A549 treated with GW870086 at 1 μM for 4 hours (cell line): ENCODE measurements at places on chromosomes 4 and X. TPM values are rescaled to one million over a fixed set of nuclear protein-coding genes. Genes with fewer than 3 reads are reported as not detected.

The PNMA3 gene
- 0.13 to 0.27 TPM (median 0.16 TPM) in 5 replicates for total RNA-seq

The PHEX gene
- total RNA-seq: 0.30 to 0.48 TPM (median 0.44 TPM) in 5 replicates

The VCX3B gene
- not detected in 5 replicates for total RNA-seq

The KLB gene
- total RNA-seq: 0.08 to 0.15 TPM (median 0.11 TPM) in 5 replicates

The ASMT gene
- total RNA-seq: 0.30 to 0.58 TPM (median 0.43 TPM) in 4 of 5 replicates, not detected in the other

The LRIT3 gene
- total RNA-seq: 0.06 TPM in 1 of 5 replicates, not detected in the others

The OGT gene
- 24.6 to 41.6 TPM (median 38.8 TPM) in 5 replicates for total RNA-seq

The NOX1 gene
- 0.07 to 0.17 TPM in 2 of 5 replicates, not detected in the others for total RNA-seq

The CCDC120 gene
- total RNA-seq: 2.6 to 4.0 TPM (median 3.2 TPM) in 5 replicates

The TEX13B gene
- not detected in 5 replicates for total RNA-seq

The TLR10 gene
- total RNA-seq: 0.03 TPM in 1 of 5 replicates, not detected in the others

The SPANXA1 gene
- total RNA-seq: 0.28 TPM in 1 of 5 replicates, not detected in the others

The ZNF711 gene
- total RNA-seq: 0.53 to 1.0 TPM (median 0.80 TPM) in 5 replicates

The RAB33A gene
- total RNA-seq: 0.15 to 0.30 TPM (median 0.20 TPM) in 5 replicates

The IRF2 gene
- 8.9 to 10.1 TPM (median 9.2 TPM) in 5 replicates for total RNA-seq

The SLITRK4 gene
- total RNA-seq: not detected in 5 replicates

The HSFX2 gene
- total RNA-seq: 0.17 to 0.29 TPM (median 0.22 TPM) in 3 of 5 replicates, not detected in the others

The JAKMIP1 gene
- not detected in 5 replicates for total RNA-seq

The TBC1D19 gene
- 3.9 to 5.4 TPM (median 4.1 TPM) in 5 replicates for total RNA-seq

The SGMS2 gene
- 19.7 to 34.0 TPM (median 29.3 TPM) in 5 replicates for total RNA-seq

The RAI2 gene
- total RNA-seq: 0.13 to 0.26 TPM (median 0.21 TPM) in 5 replicates

The SLC2A9 gene
- 0.13 to 1.0 TPM (median 0.53 TPM) in 5 replicates for total RNA-seq

The DKK2 gene
- total RNA-seq: not detected in 5 replicates

The NHSL2 gene
- total RNA-seq: 0.26 to 0.37 TPM (median 0.31 TPM) in 5 replicates

The MAGEC1 gene
- total RNA-seq: 0.06 to 0.09 TPM in 2 of 5 replicates, not detected in the others

The UCHL1 gene
- 911 to 1,064 TPM (median 963 TPM) in 5 replicates for total RNA-seq
